ENCODE measurements at places on chromosomes 16 and 17. TPM values are rescaled to one million over a fixed set of nuclear protein-coding genes. Genes with fewer than 3 reads are reported as not detected.
A peak's percentile ranks its signal among the peaks of the same experiment; 100 is the strongest.

DNA sequence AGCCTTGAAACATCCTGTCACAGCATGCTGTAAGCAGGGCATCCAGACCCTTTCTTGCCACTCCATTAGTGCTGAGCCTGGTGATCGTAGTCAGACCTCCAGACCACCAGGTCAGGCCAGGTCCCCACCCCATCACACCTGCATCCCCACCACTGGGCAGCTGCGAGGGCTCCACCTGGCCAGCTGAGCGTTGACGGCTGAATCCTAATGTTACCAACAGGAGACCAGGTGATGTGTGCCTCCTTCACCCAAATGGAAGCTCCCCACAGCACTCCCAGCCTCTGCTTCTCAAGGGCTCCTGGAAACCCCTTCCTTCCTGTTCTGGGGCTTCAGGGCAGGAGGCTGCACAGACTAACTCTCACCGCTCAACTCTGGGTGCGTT is 189.4 kb downstream of the C16orf95 start:
- no peak for DNase-seq

- no peak for DNase-seq
Measured at GRCh38 chr17:57197466-57198071, 58.8 kb upstream of the MSI2 start.

KRT12 gene
- not detected for total RNA-seq

- DNase-seq, result peak; percentile 41
Measured at GRCh38 chr16:30927789-30928378, 4.5 kb downstream of the FBXL19 start.

DNA sequence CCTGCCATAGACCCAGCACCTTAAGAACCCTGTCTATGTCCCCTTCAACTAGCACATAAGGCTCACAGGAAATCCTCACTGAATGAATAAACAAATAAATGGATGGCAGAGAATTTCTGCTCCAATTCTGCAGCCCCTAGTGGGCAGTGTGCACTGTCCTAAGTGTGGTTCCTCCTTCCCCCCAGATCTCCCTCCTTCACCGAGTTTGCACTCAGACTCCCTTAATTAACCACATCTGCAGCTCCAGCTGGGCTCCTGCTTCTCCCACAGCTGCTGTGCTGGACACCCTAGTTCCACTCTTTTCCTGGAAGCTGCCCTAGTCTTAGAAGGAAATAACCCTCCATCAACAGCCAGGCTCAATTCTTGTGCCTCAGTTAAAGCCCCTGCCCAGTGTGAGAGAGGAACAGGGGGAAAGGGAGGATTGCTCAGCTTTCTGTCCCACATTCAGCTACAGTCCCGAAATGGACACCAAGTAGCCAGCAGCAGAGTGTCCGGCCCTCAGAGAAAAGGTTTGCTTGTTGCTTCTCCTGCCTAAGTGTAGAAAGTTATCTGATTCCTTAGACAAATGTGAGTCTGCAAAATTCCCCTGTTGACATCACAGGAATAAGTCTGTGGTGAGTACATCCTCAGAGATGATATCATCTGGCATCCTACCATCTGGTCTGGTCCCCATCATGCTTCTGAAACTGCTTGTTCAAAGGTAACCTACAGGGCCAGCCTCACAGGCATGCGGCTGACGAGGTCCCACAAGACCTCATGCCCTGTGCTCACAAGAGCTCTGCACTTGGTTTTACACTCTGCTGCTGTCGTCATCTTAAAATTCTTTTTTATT is 12.3 kb downstream of the LRRC3C start:
- DNase-seq, result no peak

SCNN1G gene
- total RNA-seq, result 2.8 TPM

GRCh38 chr16:75606507-75606906 is 16.6 kb downstream of the ADAT1 start:
- no peak for DNase-seq

GRCh38 chr16:5056352-5056751 is 9.4 kb downstream of the C16orf89 start:
- peak; percentile 41 for DNase-seq

- no peak for DNase-seq
Measured at GRCh38 chr16:31055613-31056012, 18.4 kb downstream of the ZNF668 start.

DNA sequence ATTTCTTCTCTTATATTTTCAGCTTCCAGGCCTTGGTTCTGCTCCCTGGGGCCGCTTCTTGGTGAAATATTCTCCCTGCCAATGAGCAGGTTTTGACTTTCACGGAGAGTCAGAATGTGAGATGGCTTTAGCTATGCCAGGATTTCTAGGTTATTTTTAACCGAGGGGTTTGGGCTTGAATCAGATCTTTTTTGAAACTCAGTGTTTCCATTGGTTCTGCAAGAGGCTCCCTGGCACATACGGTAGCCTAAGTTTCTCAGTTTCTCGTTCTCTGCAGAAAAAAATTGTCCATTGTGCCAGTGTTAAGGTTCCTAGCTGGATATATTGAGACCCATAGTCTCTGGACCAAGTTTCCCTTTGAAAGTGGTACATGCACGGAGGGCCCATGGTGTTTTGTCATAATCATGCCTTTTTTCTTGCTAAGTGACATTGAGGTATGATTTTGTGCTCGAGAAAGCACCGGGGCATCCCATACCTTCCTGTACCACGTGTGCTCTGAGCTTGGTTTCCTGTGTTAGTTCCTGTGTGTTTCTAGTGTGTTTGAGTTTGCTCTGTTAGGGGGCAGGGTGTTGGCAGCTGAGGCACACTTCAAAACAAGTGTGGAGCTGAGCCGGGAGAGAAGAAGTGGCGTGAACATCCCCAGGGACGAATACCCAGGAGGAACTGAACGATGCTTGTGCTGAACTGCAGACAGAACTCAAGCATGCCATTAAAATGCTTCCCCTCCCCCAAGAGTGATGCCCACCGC is 127.2 kb downstream of the HS3ST3B1 start:
- peak; percentile 18 for DNase-seq

GRCh38 chr16:72129976-72130656 is 36.5 kb downstream of the DHX38 start:
- DNase-seq, result no peak

GRCh38 chr16:23145608-23146007 is 3.6 kb downstream of the USP31 start:
- no peak for DNase-seq

- DNase-seq, result no peak
Measured at GRCh38 chr17:34763728-34764665, 184.6 kb downstream of the TMEM132E start.

TUBB3 gene
- total RNA-seq, result 3.5 TPM

MRPL28 gene
- total RNA-seq, result 81.2 TPM

PRSS22 gene
- total RNA-seq, result 2.5 TPM

DNA sequence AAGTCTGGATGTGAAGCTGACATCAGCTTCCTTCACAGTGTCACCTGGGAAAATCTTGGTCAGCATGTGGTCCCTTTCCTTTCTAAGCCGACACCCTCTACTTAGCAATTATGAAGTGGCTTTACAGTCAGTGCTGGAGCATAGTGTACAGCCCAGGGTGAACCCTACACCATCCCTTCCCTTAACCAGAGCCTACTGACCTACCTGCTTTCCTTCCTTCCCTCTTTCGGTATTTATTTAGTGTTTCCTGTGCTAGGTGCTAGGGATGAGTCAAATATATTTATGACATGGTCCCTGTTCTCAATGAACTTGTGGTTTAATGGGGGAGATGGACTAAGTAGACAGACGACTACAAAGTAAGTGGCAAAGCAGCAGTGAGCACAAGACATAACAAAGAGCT is 77.5 kb downstream of the CDK5R1 start:
- no peak for DNase-seq

ARHGDIG gene
- total RNA-seq, result 0.95 TPM

NOD2 gene
- 2.6 TPM for total RNA-seq

DNA sequence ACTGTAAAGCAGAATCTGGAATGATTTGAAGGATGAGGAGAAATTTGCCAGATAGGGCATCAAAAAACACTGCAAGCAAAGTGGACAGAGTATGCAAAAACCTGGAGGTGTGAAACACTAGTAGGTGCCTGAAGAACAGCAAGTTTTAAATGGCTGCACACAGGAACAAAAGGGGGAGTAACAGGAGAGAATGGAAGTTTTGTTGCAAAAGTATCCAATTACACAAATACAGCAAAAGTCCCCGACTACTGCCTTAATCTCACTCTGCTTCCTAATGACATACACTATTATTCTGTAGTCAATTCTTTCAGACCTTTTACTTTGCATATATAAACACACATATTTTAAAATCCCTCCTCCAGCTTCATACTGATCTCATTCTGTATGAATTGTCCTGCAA is 1.5 kb downstream of the HEATR6 start:
- DNase-seq, result no peak

GOSR1 gene
- 56.1 TPM for total RNA-seq

- DNase-seq, result no peak
Measured at GRCh38 chr17:26765860-26766709, 527.8 kb upstream of the WSB1 start.

GRCh38 chr17:77631307-77631706 is 327.2 kb upstream of the TNRC6C start:
- no peak for DNase-seq

GRCh38 chr16:84763629-84764028 is 56.2 kb upstream of the CRISPLD2 start:
- DNase-seq, result no peak

- DNase-seq, result peak; percentile 37
Measured at GRCh38 chr16:68332411-68333121, 21.7 kb downstream of the PRMT7 start.

- DNase-seq, result no peak
Measured at GRCh38 chr16:3909791-3910583, 29.5 kb upstream of the CREBBP start.

DNA sequence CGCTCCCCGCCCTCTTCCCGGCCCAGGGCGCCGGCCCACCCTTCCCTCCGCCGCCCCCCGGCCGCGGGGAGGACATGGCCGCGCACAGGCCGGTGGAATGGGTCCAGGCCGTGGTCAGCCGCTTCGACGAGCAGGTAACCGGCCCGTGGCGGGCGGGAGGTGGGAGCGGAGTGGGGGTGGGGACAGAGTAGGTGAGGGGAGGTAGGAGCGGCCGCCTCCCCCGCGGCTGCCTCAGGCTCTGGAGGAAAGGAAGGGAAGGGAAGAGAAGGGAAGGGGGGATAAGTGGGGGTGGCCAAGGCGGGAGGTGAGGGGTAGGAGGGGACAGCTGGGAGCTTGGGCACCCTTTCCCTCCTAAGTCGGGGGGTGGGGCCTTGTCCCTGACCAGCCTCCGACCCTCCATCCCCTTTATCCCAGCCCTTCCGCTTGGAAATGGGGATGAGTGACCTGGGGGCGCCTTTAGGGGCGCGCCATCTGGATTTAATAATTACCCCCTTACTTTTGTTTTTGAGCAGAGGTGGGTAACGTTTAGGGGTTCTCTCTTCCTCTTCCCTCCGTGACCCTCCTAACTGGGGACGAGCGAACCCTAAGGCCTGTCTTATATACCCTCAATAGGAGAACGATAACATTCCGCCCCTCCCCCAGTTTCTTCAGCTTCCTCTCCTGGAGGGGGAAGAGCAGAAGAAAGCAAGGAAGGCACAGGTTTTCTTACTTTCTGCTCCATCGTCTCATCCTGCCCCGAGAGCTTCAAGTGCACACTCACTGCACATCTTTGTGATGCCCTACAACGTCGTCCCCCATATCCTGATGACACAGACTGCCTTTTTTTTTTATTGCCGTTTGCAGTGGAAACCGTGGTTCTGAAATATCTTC is 694 bp downstream of the NF1 start:
- peak; percentile 57 for DNase-seq

GRCh38 chr17:74145756-74146155 is 57.7 kb upstream of the RPL38 start:
- no peak for DNase-seq

GRCh38 chr16:25034911-25035310 is 19.7 kb upstream of the ARHGAP17 start:
- no peak for DNase-seq

- no peak for DNase-seq
Measured at GRCh38 chr17:37786481-37786880, 41.6 kb upstream of the HNF1B start.
